ENCODE measurements at places on chromosomes 16 and 17.

DNA sequence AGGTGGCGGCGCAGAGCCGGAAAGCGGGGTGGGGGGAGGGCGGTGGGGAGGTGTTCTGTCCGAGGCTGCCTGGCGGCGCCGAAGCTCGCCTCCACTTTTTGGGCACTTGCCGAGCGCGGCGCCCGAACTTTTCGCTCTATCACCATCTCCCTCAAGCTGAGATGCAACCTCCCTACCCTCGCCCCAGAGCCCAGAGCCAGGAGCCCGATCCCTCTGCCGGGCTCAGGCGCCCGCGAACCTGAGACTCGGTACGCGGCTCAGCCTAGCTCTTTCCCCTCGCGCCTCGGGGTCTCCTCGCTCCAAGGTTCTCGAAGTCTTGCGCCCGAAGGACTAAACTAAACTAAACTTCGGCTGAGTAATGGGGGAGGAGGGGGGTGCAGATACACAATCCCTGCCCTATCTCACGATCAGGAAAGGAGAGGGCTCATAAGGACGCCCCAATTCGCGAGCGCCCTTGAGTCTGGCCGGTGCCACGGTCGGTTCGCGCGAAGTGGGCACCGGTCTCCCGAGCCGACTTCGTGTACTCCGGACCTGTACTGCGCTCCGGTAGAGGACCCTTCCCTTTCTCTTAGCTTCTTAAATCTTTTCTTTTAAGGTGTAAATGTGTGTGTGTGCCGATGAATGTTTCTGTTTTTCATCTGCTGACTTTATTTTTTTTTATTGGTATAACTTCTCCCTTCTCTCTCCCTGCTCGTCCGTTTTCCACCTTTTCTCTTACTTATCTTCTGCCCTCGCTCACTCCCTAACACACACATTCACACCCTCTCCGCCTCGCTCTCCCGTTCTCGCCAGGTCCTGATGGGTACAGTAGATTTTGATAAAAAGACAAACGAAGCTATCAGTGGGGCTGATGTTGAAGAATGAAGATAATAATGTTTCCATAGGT lies 1.9 kb upstream of the SALL1 start:
- DNase-seq: no peak

DNA sequence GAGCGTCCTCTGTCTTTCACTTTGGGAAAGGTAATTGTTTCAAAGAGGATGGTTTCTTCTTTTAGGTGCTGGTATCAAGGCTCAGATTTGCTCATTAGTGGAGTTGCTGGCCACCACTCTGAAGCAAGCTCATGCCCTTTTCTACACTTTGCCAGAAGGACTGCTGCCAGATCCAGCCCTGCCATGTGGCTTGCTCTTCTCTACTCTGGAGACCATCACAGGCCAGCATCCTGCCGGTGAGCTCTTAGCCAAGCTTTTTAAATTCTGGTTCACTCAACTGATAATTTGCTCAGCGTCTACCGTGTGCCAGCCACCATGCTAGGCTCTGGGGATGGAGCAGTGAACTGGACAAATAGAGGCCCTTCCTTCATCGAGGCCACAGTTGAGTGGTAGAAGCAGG lies 4.3 kb downstream of the COG1 start:
- DNase-seq: no peak

- DNase-seq: no peak
Measured at GRCh38 chr17:19873346-19873745, 5.6 kb upstream of the ULK2 start.

DNA sequence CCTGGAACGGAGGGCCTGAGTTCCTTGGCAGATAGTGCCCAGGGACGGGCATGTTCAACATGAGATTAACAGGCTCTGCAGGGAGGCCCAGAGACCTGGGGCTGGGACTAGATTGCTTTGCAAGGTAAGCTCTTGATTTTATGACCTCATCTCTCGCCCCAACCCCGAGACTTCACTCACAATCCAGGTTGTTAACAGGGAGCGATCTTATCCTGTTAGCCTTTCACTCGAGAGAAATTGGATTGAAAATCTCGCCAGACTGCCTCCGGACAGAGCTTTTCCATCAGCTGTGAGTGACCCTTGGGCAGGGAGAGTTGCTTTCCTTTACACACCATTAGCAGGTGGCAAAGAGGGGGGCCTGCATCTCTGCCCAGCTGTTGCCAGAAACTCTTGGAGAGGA lies 521.7 kb upstream of the EEF2KMT start:
- no peak for DNase-seq

GRCh38 chr17:3888343-3889171 lies 4.3 kb downstream of the CAMKK1 start:
- DNase-seq: no peak

GRCh38 chr16:30401768-30402425 lies 5.5 kb upstream of the ZNF771 start:
- no peak for DNase-seq

GRCh38 chr16:86051368-86052114 lies 152.6 kb downstream of the IRF8 start:
- no peak for DNase-seq

GRCh38 chr17:11797803-11798202 lies 199.5 kb downstream of the ZNF18 start:
- DNase-seq: no peak

- no peak for DNase-seq
Measured at GRCh38 chr16:31286421-31287032, 26.8 kb downstream of the ITGAM start.

- DNase-seq: no peak
Measured at GRCh38 chr16:13344001-13344400, 442.6 kb downstream of the SHISA9 start.

GRCh38 chr16:82833378-82833993 lies 206.7 kb downstream of the CDH13 start:
- DNase-seq: no peak

DNA sequence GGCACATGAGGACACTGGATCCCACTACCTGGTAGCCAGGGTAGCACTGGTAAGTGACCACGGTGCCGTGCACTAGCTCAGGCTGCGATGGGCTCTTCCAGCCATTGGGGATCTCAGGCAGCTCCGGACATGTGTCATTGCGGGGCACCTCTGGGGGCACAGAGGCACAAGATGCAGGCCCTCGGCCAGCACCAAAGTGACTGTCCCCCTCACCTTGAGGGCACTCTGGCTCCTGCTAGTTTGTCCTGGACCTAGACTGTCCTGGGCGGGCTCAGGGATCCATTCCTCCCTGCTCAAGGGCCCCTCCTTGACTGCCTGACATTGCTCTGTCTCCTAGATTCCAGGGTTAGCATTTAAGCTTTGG lies 6.7 kb upstream of the PHF12 start:
- no peak for DNase-seq
